Cerebellar nuclear complex (tissue), 1 donor: ENCODE measurements at places on chromosomes 1 and 21.

- no peak for DNase-seq
Measured at GRCh38 chr1:39753132-39754025, 14.7 kb downstream of the PPIE start.

DNA sequence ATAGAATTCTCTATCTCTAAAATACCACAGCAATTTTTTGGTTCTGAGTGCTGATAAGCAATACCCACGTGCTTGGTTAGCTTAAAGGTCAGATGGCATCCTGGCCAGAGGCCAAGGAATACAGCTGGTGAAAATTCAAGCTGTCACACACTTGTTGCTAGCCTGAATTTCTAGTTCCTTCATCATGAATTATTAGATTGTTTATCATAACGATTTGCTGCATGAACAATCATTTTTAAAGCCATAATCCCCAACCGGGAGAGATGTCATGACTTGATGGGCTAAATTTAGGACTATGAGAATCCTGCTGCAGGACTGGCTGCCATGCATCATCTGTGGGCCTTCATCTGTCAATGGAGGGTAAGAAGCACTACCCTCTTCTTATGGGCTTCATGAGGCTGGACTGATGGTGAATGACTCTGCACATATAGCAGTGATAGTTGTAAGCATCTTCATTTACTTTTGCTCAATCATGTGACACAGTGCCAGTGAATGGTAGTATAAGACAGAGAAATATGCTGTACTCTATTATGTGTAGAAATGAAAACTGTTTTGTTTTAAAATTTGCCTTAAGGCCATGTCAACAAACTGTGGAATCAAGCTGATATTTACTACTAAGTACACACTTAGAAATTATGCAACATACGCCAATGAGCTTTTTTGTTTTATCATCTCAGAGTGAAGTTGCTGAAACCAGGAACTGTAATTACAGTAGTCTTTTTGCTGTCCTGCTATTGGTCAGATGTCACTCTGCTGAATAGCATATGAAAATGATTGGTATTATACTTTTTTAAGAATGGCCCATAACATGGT is 80.5 kb upstream of the RALGPS2 start:
- no peak for DNase-seq

DNA sequence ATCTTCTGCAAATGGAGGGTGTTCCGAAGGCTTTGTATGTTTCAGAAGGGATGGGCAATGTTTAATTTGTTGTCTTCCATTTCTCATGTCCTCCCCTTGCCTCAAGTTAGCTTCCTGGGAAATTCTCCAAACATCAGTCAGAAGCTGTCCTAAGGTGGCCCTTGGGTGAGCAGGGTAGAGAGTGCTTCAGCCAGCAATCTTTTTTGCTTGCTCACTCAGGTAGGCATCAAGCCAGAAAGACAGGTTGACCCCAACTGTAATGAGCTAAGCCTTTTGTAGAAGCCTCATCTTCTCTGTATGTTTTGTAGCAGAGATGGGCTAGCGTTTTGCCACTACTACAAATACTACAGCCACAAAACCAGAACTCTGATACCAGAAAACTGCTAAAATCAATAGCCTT is 321.5 kb upstream of the FAM78B start:
- no peak for DNase-seq

DNA sequence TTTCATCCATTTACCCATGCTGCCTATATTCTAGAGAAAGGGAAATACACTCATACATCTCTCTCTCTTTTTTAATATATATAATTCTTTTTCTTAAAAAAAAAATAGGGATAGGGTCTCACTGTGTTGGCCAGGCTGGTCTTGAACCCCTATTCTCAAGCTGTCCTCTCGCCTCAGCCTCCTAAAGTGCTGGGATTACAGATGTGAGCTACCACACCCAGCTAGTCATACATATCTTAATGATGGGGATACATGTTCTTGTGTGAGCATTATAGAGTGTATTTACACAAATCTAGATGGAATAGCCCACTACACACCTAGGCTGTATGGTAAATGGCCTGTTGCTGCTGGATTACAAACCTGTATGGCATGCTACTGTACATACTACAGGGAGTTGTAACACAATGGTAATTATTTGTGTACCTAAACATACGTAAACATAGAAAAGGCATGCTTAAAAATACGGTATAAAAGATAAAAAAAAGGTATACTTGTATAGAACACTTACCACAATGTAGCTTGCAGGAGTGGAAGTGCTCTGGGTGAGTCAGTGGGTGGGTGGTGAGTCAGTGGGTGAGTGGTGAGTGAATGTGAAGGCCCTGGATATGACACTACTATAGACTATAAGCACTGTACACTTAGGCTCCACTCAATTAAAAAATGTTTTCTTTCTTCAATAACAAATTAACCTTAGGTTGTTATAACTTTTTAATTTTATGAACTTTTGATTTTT is 72.9 kb downstream of the IVNS1ABP start:
- no peak for DNase-seq

DNA sequence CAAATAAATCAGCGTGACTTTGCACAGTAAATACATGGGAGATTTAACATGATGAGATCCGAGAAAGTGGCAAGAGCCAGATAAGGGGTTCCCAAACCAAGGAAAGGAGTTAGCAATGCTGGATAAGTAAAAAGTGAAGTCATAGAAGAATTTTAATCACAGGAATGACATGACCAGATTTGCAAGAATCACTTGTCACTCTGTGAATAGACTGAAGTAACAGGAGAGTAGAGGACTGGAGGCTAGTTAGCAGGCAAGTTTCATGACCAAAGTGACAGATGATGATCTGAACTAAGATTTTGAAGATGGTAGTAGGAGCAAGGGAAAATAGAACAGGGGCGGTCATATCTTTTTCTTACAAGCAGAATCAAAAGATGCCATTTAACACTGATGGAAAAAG is 8.4 kb downstream of the CFH start:
- no peak for DNase-seq

DNA sequence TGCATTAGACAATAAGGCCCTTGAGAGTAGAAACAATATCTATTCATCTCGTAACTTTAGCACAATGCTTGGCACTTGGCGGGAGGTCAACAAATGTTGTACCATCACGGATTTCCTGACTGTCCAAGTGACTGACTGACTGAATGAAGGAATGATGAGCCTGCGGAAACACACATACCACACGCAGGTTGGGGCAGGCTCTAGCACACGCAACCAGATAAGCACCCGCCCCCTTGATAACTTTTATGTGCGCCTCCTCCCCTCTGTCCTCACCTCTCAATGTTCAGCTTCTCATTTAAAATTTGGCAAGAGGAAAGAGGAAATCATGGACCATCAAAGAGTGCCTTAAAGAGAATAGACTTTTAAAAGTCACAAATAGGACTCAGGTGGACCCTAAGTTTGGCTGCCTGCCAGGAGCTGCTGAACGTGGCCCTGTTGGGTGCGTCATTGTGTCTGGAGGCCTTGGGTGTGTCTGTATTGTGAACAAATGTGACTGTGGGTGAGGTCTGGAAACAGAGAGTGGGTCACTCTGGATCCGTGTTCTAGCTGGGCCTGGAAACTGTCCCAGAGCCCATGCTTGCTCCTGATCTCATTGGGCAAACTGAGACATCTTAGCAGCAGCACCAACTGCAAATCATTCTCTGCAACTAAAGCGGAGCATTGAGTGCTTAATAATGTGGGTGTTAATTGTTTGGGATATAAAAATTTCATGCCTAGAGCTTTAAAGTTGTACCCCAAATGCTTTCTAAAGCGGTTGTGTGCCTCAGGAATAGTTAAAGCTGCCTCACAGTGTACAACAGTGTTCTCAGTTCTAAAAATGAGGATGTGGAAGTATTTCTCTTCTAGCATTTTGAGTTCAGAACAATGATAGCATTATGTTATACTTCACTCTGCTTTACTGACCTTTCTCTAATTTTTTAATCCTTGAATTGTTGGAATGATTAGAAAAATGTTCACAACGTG is 47.6 kb upstream of the ABCG1 start:
- DNase-seq = no peak

DNA sequence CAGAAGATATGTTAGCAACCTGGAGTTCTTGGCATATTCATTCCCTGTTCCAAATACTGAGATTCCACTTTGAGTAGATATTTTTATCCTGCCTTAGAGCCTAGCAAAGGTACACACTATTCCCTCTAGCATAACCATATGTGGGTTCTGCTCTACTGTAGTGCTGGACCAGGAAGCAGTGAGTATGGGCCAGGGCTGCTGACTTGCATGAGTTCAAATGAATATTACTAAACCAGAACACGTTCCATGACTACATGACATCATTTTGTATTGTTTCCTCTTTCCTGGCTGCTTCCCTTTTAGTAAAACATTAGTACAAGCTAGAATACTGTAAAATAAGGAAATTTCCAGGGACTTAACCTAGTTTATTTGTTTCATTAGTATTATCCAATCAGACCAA is 41.1 kb downstream of the TNFSF18 start:
- DNase-seq = no peak

- DNase-seq = no peak
Measured at GRCh38 chr1:68454534-68454933, 4.8 kb upstream of the RPE65 start.

DNA sequence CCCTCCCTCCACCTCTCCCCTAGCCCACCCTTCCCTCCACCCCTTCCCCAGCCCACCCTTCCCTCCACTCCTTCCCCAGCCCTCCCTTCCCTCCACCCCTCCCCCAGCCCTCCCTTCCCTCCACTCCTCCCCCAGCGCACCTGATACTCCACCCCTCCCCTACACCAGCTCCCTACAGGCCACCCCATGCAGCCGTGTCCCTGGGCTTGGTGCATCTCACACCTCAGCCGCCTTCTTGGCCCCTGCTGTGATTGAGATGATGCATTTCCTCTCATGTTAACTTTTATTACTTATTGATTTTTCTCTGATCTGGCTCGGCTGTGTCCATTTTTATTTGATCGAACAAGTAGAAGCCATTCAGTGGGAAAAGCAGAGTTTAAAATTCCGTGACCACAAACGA is 243.8 kb downstream of the MATN1 start:
- no peak for DNase-seq

DNA sequence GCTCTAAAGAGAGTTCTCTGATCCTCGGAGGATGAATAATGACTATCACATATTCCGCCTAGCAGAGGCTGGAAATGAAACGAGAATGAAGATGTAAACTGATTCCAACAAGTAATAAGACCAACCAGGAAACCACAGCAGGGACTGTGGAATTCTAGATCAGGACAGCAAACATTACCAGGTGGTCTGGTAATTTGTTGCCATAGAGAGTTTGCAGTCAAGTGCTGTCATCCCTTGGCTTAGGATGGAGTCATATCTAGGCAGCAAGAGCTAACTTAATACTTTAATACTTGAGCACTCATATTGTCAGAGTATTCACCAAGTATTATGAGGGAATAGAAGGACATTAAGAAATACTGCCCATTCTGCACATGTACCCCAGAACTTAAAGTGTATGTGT is 45.1 kb upstream of the MUTYH start:
- DNase-seq = no peak

DNA sequence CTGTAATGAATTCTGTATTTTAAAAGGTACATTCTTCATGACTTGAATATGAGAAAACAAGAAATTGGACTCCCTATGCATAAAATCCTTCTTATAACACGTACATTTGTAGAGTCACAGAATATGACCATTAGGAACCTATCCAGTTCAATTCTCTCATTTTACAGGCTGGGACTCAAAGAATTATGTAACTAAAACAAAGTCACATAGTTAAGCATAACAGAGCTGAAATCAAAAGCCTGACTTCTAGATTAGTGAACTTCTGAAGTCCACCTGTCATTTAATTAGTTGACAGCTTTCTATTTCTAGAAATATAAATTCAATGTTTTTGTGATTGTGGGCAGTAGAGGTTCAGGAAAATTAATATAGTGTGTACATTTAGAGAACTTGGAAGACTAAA is 20.3 kb upstream of the TTLL7 start:
- DNase-seq = no peak

- DNase-seq = no peak
Measured at GRCh38 chr1:110003747-110004428, 19.3 kb downstream of the AHCYL1 start.

DNA sequence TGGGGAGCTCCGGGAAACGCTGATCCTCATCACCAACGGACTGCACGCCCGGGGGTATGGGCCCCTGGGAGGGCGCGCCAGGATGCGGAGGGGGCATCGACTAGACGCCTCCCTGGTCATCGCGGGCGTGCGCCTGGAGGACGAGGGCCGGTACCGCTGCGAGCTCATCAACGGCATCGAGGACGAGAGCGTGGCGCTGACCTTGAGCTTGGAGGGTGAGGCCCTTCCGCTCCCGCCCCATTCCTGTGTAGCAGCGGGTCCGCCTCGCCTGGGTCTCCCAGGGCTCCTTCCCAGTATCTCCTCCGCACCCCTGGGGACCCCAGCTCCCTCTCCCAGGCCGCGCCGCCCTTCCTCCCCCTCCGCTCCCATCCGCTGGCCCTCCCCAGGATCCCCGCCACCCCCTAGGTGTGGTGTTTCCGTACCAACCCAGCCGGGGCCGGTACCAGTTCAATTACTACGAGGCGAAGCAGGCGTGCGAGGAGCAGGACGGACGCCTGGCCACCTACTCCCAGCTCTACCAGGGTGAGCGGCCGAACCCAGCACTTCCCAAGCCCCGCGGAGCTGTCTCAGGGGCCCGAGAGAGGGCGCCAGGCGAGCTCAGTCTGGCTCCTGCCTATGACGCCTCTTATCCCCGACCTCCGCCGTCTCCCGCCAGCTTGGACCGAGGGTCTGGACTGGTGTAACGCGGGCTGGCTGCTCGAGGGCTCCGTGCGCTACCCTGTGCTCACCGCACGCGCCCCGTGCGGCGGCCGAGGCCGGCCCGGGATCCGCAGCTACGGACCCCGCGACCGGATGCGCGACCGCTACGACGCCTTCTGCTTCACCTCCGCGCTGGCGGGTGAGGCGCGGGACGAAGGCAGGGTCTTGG is 5.0 kb downstream of the HAPLN2 start:
- DNase-seq = no peak

DNA sequence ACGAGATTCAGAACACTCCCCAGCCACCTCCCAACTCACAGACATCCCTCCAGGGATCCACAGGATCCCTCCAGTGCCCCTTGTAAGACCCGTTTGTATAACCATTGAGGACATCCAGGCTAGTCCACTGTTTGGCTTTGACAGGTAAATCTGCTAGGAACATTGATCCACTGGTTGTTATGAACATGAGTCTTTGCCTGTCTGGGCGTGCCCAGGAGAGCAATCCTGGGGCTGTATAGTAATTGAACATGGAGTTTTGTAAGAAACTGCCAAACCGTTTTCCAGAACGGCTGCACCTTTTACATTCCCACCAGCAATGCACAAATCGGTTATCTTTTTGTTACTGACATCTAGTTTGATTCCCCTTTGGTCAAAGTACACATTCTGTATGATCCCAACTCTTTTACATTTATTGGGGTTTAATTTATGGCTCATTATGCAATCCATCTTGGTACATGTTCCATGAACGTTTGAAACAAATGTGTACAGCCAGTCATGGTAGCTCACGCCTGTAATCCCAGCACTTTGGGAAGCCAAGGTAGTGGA is 88.7 kb downstream of the WDR4 start:
- DNase-seq = no peak
